ENCODE measurements at places on chromosomes 7 and 10.
A peak's percentile ranks its signal among the peaks of the same experiment; 100 is the strongest.

GRCh38 chr10:93352638-93353383, 129.3 kb downstream of the MYOF start:
- peak; percentile 8 for DNase-seq

GRCh38 chr7:42345478-42346299, 108.7 kb upstream of the GLI3 start:
- DNase-seq, result no peak

DNA sequence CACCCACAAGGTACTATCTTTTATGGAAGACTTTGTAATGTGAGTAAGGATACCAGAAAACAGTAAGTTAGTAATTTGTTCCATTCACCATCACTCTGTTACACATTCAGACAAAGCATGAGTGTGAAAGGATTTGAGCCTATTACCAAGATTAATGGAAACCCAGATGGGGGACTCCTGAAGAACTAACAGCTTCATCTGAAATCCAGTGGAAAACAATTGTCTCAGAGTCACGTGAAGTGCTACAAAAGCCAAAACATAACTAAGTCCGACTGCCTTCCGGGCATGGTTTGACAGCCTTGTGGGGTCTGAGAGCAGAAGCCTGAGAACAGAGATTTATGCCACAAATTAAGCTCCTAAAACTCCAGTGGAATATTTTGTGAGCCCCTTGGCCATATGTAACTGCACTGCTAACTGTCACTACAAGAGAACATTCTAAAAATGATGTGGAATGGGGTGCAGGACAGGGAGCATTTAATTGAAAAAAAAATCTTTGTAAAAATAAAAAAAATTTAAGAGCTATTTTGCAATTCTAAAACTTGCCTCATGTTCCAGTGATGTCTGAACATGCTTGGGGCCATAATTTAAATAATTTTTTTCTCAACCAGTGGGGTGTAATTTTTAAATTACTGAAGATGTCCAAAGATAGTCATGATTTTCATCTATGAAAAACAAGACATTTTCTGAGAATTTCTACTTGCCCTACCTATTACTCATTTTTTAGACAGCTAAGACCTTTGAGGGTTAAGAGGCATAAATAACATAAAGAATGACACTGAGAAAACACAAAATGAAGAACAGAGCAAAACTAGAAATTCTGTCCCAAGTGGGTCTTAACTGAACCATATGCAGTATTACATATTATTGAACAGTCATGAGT, 555.0 kb downstream of the INHBA start:
- no peak for DNase-seq

- no peak for DNase-seq
Observed at GRCh38 chr7:87426160-87426559, 49.3 kb downstream of the ABCB4 start.

GRCh38 chr10:10270126-10271050, 747.3 kb upstream of the CELF2 start:
- no peak for DNase-seq

DNA sequence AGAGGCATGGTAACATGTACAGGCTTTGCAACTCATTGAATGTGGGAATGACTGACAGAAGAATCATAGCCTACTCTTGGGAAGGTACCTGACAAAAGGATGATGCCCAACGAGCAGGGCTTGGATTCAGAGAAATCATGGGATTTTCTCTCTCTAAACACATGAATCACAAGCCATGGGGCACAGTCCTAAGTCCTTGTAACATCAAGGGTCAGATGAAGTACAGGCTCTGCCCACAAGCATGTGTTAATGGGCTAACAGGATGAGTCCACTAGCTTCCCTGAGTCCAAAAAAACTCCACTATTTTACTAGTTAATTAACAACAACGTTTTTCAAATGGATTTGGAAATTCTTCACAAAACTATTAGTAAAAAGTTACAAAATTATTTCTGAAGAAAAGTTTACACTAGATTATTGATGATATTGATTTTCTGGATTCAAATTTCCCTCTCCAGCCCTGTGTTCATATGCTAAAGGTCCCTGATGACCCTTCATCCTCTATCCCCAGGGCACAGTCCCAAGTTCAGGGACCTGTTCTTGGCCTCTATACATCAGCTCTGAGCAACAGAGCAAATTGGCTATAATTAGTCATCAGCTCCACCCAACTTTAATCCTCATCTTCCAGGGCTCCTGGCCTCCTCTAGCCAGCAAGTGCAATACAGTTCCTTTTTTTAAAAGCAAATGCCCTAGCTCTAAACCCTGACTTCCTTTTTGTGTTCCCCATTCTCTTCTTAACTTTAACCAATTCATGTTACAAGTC, 99.8 kb downstream of the GSAP start:
- no peak for DNase-seq

- DNase-seq, result peak; percentile 62
Observed at GRCh38 chr7:81499262-81500116, 270.4 kb downstream of the HGF start.

GRCh38 chr7:55105952-55106351, 87.1 kb downstream of the EGFR start:
- DNase-seq, result no peak

DNA sequence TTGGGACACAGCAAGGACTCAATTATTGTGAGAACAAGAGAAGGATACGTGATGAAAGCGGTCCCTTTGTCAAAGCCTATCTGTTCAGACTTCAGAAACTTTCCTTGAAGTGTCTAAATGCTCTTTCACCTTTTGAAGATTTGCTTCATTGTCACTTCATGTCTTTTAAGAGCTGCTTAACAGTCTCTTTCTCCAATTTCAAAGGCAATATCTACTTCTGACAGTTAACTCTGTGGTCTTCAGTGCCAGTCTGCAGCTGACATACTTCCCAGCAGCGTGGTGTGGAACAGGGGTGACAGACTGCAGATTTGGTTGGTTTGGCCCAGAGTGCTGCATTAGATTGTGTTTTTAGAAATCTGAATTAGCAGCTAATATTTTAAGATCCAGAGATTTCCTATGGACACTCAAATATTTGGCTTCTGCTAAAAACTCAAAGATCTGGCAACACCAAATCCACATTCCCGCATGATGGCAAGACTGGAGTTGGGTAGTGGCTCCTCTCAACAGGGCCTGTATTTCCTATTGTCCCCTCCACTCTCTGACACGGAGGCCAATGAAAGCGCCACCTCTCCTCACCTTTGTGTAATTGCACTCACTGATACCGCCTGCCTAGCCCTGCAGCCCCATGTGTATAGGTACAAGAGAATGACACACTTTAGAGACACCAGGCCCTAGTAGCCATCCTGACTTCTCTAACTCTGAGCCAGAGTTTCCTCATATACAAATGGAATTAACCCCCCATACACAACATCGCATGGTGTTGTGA, 11.5 kb downstream of the SCRN1 start:
- DNase-seq, result no peak

DNA sequence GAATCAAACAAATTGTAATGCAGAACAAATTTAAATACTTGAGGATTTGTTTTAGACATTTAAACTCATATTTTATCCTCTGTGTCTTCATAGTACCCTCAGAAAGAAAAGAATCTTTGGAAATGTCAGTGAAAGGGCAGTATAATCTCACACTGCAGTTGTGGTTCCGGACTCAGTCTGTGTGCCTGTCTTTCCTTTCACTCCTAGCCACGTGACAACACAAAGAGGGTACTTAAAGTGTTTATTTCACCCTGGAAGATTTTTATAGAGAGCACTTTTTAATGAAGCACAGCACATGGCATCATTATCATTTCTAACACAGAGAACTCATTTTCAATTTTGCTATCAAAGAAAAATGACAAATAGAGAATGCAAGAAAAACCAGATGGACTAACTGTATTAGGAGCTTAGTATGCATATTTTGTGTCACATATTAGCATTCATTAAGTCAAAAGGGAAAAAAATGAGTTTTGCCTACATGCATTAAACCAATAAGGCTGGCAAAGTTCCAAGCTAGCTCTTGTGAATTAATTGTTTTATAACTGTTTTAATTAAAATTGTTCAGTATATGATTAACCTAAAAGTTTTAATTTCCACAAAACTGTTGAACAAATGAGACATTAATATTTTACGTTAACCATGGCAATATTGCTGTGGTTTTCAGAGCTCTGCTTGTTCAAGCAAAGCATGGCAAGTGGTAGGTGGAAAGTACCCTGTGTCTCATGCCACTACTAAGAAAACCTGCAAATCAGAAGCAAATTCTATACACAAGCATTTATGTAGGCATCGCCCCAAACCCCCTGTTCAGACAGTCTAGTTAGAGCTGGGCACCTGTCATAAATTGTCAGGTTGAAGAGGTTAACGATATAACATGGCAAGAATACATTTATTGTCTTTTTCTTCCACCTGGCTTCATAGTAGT, 65.9 kb downstream of the AUTS2 start:
- DNase-seq, result no peak

DNA sequence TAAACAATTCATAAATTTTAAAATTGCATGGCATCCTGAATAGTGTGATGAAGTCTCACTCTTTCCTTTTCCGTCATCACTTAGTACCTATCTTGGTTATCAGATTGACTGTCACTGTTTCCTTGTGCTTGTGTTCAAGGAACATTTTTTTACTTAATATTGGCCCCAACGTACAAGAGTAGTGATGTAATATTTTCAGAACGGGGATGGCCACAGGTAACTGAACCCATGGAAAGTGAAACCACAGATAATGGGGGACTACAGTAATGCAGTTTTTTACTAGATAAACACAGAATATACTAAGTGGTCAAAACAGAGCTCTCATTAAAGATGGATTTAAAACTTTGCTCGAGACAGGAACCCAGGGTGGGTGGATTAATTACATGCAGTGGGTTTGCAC, 85.4 kb downstream of the MACC1 start:
- DNase-seq, result no peak

- DNase-seq, result no peak
Observed at GRCh38 chr7:26185131-26185843, 15.3 kb downstream of the HNRNPA2B1 start.

DNA sequence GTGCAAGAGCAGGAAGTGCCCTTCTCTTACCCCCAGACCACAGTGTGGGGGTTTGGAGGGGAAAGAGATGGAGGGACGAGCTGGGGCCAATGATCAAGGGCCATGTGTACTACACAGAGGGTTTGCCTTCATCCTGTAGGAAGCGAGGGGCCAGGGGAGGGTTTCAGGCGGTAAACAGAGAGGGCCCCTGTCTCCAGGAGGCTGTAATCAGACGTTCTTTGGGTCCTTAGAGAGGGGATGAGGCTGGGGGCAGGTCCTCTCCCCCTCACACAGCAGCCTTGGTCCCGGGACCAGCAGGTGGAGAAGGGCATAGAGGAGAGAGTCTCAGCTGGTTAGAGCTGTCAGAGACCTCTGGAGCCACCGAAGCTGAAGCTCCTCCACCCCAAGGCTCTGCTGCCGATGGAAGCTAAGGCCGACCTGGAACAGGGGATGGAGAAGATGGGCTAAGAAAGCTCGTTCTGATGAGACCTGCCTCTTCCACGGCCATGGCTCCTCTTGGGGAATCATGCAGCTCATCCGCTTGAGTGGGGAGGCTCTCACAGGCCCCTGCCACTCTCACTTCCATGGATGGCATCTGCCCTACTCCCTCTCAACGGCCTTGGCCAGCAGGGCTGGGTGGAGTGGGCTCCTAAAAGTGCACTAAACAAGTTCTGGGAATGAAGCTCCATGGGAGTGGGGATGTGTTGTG, 3.5 kb downstream of the LOXL4 start:
- DNase-seq, result no peak

DNA sequence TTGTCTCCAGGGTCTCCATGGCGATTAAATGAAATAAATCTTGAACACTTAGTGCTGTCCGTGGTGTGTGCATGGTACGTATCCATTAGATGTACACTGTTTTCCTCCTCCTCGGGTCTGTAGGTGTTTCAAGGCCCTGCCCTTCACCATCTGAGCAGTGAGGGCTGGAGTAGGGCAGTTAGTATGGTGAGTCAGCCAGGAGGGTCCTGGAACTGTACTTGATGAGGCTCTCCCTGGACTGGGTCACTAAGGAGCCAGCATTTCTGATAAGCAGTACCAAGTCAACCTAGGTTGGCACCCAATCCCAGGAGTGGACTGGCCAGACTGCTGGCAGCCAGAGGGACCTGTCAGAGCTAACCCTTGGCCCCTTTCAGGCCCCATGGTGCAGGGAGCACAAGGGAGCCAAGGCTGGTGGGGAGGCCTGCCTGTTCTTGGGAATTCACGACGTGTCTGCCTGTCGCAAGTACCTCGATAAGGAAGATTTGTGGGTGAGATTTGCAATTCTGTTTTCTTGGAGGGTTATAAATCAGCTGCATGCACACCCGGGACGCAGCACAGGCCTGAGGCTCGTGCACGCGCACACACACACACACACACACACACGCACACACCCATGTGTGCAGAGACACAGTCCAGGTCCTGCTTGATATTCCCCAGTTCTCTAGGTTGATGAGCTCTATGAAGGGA, 114.2 kb downstream of the ZMIZ1 start:
- no peak for DNase-seq

GRCh38 chr10:74099836-74100235, 50.8 kb downstream of the AP3M1 start:
- no peak for DNase-seq

GRCh38 chr7:46525876-46526275, 604.8 kb upstream of the IGFBP3 start:
- no peak for DNase-seq

DNA sequence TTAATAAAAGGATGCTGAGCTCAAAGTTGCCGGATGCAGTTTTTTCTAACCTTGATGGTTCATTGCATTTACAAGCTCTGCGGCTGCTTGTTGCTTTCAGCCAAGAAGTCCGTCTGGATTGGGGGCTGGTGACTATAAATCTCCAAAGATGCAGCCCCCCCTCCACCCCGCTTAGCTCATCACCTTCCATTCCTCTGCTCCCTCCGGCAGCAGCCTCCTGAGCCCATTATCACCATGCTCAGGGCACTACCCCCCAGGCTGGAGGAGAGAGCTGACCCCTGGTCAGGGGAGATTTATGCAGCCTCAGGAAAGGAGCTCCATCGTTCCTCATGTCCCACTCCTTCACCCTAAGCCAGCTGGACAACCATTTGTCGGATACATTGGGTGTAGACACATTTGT, 55.3 kb upstream of the ZRANB1 start:
- DNase-seq, result no peak

GRCh38 chr7:732094-732541, 5.0 kb upstream of the PRKAR1B start:
- DNase-seq, result no peak

DNA sequence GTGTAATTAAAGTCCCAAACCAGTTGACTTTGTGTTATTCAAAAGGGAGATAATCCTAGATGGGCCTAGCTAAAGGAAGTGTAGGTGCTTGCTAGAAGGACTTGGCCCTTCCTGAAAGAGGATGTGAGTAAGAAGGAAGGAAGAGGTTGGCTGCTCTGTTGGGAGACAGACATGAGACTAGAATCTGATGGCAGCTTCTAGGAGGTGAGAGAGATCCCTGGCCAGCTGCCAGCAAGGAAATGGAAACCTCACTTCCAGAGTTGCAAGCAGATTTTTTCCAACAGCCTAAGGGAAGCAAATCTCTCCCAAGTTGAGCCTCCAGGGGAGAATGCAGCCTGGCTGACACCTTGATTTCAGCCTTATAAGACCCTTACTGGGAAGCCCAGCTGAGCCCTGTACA, 368.4 kb upstream of the ZMIZ1 start:
- no peak for DNase-seq

- DNase-seq, result no peak
Observed at GRCh38 chr7:96401200-96401599, 79.3 kb upstream of the SLC25A13 start.

GRCh38 chr10:96512524-96513304, 1.0 kb downstream of the TLL2 start:
- DNase-seq, result no peak

- no peak for DNase-seq
Observed at GRCh38 chr7:115368998-115369397, 447.1 kb downstream of the MDFIC start.

- DNase-seq, result no peak
Observed at GRCh38 chr10:2944788-2945187, 122.6 kb upstream of the PFKP start.

GRCh38 chr10:96287392-96288105, 16.2 kb upstream of the BLNK start:
- DNase-seq, result no peak

Data from hippocampal formation (tissue), 2 donors.